ENCODE measurements at places on chromosomes 4 and X. TPM values are rescaled to one million over a fixed set of nuclear protein-coding genes. Genes with fewer than 3 reads are reported as not detected.

GRCh38 chr4:110075083-110075738, 123.2 kb downstream of the ELOVL6 start:
- no peak for DNase-seq

- DNase-seq: no peak
Measured at GRCh38 chrX:55919367-55920221, 202.0 kb downstream of the RRAGB start.

- DNase-seq: peak; percentile 25
Measured at GRCh38 chrX:39309018-39309635, 507.9 kb downstream of the MID1IP1 start.

- DNase-seq: no peak
Measured at GRCh38 chr4:145251391-145251790, 71.0 kb upstream of the OTUD4 start.

- DNase-seq: no peak
Measured at GRCh38 chrX:48890934-48891401, 6.6 kb downstream of the TIMM17B start.

DNA sequence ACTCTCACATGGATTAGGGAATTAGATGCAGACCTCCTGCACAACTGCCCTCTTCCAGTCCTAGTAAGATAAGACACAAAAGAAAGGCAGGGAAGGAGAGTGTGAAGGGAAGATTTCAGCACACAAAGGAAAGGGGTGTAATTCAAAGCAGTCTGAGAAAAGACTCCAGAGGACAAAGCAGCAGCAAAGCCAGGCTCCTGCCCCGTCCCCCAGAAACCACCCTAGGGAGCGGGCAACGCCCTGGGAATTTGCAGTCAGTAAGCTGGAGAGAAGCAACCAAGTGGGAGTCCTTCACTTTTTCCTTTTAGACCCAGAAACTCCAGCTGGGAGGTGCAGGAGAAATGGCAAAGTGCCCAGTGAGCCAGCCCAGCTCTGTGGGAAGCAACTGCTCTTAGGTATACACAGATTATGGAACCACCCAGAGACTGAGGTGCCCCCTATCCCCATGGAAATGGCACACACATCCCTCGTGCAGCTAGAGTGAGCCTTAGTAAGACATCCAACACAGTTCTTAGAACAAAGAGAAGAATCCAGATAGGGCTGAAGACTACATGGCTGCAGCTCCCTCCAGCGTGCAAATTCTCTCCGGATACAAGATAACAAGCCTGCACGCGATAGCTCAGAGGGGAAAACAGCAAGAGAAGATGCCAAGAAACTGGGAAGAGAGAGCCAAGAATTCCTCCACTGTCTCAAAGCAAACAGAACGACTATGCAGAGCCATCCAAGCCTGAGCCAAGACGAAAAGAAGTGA, 26.5 kb upstream of the IRAK1 start:
- DNase-seq: peak; percentile 56

DNA sequence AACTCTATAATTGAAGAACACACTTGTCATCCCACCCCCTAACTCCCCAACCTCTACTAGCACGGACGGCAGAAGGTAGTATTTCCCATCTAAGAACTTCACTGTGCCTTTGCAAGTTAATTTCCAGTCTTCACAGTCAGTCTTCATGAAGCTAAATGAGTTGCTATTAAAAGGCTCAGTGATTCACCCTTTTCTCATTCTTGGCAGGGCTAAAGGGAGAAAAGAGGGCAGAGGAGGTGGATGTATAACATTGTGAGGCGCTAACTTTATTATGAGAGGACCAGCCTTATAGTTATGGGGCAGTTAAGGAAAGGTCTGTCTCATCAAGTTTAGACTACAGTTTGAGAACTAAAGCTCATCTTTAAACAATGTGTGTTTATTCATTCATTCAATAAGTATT, 161.0 kb upstream of the S100G start:
- no peak for DNase-seq

GRCh38 chr4:116870686-116871085, 214.7 kb downstream of the TRAM1L1 start:
- no peak for DNase-seq

GRCh38 chrX:133781174-133781573, 204.2 kb downstream of the GPC3 start:
- no peak for DNase-seq

DNA sequence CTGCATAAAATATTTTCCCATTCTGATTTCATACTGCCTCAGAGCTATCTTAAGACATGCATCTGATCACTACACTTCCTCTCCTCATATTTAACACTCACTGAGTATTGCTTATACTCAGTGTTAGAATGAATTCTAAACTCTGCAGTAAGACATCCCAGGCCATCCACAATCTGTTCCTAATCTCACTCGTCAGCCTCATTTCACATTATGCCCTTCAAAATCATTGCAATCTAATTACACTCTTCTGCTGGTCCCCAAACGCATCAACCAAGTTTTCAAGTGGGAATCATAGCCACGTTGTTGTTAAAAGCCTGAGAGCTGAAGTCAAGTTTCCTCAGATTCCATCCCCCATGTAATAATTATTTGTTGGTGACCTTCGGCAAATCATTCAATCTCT, 1177.9 kb downstream of the ARAP2 start:
- no peak for DNase-seq

GRCh38 chr4:99586797-99587196, 12.2 kb downstream of the MTTP start:
- no peak for DNase-seq

- no peak for DNase-seq
Measured at GRCh38 chr4:184713887-184714286, 20.0 kb downstream of the CENPU start.

DNA sequence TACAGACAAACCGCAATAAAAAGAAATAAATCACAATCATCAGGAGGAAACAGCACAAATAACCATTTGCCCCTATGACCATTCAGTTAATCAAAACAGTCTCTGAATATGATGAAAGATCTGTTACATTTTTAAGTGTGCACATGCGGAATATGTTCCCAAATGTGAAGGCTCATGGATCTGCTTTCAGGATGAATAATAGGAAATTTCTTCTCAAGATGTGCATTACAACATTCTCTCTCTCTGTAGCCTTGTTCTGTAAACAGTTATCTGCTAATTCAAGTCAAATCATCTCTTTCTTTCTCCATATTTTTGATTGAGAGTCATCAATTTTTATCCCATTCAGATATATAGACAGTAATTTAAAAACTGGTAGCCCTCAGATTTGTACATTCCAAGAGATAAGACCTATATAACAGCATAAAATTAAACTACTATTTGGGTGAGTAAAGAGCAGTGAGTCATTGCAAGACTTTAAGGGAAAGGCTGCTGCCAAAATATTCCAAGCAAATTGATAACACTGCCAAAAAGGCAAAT, 433.9 kb upstream of the ATOH1 start:
- no peak for DNase-seq

- DNase-seq: no peak
Measured at GRCh38 chr4:185053746-185054145, 35.5 kb downstream of the HELT start.

GRCh38 chr4:85126991-85127591, 160.6 kb upstream of the WDFY3 start:
- no peak for DNase-seq

GPM6B gene
- 0.04 TPM for total RNA-seq

UGT2B11 gene
- not detected for total RNA-seq

TMEM156 gene
- total RNA-seq: 2.7 TPM

CYSLTR1 gene
- not detected for total RNA-seq

GUCY1B1 gene
- total RNA-seq: 13.0 TPM

RASSF6 gene
- not detected for total RNA-seq
